ENCODE measurements at places on chromosomes 4 and X.

- no peak for DNase-seq
Observed at GRCh38 chr4:150769845-150770244, 187.9 kb downstream of the MAB21L2 start.

DNA sequence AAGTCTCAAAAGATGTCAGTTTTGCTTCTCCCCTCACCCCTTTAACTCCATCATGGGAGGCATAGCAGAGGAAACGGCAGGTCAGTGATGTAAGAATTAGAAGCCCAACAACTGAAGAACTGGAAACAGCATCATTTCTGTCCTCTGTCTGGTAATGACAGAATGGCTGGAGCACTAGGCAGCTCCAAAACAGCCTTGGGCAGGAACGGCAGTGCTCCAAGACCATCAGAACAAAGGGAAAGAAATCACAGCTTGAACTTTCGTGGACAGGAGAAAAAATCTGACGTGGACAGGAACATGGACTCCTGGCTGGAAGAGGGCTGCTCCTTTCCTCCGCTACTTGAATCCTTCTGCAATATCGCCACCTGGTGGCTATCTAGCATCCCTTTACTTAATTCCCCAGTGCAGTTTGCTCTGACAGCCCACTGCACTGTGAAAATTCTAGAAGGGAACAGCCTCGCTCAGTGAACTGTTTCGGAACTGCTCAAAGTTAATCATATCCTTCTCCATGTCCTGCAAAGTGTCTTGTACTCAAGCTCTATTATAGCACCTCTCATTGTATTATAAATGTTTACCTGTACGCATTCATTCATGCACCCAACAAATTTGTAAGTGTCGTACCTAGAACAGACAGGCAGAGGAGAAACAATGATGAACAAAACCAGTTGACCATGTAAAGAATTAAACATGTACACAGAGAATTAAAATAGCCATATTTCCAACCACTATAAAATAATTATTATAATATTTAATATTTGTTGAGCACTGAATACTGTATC, 20.4 kb downstream of the SLC25A53 start:
- DNase-seq = peak; percentile 30

- DNase-seq = no peak
Observed at GRCh38 chr4:143782521-143782920, 82.0 kb upstream of the FREM3 start.

DNA sequence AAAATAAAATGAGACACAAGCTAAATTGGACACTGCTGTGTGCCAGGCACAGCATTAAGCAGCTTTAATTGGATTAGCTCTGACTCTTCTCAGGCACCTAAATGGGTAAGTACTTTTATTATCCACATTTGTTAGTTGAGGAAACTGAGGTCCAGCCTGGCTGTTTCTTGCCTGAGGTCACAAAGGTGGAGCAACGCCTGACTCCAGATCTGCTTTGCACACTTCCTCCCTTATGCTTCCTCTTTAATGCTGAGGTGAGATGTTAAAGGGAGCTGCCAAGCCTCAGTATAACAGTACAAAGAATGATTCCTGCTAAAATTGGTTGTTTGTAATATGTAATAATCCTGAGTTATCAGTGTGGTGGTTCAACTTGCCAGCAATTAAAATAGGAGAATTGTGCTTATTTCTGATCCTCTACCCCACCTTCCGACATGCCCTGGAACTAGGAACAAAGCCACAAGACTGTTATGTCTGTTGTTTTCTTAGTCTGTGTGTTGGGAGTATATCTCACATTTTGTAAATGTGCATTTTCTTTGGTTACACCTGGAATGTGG, 74.4 kb downstream of the AFF1 start:
- no peak for DNase-seq

GRCh38 chr4:48227662-48228061, 42.0 kb downstream of the TEC start:
- no peak for DNase-seq

DNA sequence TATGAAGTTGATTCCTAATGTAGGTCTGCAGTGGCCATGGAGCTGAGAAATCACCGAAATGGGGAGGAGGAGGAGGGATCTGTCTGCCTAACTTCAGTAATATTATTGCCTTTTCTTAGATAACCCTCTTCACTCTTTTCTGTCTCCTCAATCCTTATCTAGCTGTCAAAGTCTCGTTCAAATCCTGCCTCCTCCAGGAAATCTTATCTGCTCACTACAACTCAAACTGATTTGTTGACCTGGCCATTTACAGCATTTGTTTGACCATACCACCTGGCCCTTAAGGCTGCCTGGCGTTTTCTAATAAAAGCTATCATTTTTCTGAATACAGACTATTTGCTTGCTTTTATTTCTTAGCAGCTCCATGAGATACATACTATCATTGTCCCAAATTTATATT, 33.8 kb downstream of the GALNT7 start:
- no peak for DNase-seq

- DNase-seq = no peak
Observed at GRCh38 chr4:73589261-73589847, 30.9 kb downstream of the RASSF6 start.

DNA sequence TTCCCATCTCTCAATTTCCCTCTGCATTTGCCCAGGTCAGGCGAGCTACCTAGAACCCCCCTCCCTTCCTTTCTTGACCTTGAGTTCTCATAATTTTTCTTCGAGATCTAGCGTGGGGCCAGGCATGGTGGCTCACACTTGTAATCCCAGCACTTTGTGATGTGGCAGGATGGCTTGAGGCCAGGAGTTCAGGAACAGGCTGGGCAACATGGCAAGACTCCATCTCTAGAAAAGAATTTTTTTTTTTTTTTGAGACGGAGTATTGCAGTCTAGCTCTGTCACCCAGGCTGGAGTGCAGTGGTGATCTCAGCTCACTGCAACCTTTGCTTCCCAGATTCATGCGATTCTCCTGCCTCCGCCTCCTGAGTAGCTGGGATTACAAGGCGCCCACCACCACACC, 4.5 kb upstream of the PORCN start:
- no peak for DNase-seq

DNA sequence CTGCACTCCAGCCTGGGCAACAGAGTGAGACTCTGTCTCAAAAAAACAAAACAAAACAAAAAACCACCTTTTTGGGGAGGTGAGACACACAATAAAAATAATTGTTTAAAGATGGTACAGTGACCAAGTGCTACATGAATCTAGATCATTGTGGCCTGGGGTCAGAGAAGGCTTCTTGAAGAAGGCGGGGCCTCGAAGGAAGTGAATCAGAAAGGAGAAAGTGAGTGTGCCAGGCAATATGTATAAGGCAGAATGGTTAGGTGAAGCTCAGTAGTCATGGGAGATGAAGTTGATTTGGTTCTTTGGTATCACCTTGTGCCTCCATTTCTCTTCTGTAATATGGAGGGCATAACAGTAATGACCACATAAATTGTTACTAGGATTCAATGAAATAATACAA, 58.9 kb downstream of the DOCK11 start:
- DNase-seq = no peak

GRCh38 chr4:39976945-39977488, 694 bp downstream of the PDS5A start:
- no peak for DNase-seq

GRCh38 chr4:90064196-90064595, 63.0 kb upstream of the CCSER1 start:
- no peak for DNase-seq

- DNase-seq = no peak
Observed at GRCh38 chr4:39046249-39046648, 14.0 kb upstream of the TMEM156 start.

DNA sequence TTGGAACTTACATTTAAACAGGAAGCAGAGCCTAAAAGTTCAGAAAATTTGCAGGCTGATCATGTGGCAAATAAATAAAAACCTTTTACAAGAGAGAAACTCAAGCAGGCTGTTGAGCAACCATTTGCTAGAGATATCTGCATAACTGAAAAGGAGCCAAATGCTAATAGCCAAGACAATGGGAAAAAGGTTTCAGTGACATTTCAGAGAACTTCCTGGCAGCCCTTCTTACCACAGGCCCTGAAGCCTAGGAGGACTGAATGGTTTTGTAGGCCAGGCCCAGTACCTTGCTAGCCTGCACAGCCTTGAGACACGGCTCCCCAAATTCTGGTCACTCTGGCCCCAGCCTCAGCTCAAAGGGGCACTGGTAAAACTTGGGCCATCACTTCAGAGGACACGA, 945.1 kb downstream of the ADGRL3 start:
- no peak for DNase-seq

GRCh38 chrX:30888526-30889146, 418 bp downstream of the TAB3 start:
- no peak for DNase-seq

All from activated CD4-positive, alpha-beta T cell treated with anti-CD3 and anti-CD28 coated beads for 24 hours (primary cell).